Renal cortical epithelial cell (primary cell): ENCODE measurements at places on chromosomes 1 and 21. TPM values are rescaled to one million over a fixed set of nuclear protein-coding genes. Genes with fewer than 3 reads are reported as not detected.

DNA sequence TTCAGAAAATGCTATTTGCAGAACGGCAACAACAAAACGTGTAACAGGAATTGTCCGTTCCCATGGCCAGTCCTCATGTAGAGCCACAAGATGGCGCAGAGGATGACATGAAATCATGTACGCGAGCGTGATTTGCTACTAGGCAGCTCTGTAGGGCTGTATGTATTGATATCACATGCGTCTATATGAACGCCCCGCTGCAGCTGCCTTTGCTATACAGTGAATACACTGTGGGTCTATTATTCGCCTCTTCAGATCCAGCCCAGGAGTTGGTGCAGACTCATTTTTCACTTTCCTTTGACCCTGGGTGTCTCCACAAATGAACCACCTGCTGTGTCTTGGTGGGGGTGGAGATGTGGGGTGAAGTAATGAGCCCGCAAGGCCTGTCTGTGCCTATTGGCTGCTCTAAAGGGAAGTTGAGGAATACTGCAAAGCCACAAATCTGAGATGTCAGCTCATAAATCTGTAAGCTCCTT is 361.5 kb downstream of the KIF26B start:
- no peak for DNase-seq

- DNase-seq = no peak
These were observed 331.5 kb upstream of the AJAP1 start for GRCh38 chr1:4322881-4323280.

GRCh38 chr1:14591600-14591999 is 6.9 kb upstream of the KAZN start:
- DNase-seq = no peak

DNA sequence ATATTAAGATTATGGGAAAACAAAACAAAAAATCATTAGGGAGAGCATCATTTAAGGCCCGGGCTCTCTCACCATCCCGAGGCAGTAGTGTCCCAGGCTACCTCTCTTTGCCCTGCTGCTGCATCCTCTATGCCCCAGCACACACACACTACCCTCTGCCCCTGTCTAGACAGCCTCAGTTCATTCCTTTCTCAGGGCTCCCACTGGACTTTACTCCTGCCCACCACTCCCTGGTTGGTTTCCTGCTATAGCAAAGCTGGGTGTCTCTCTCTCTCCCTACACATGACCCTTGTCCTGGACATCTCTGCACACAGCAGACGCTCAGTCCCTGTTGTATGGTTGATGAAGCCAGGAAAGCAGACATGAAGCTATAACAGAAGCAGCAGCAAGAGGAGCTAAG is 30.7 kb downstream of the GNG12 start:
- DNase-seq = no peak

GRCh38 chr1:154996966-154997701 is 3.7 kb downstream of the LENEP start:
- DNase-seq = no peak

The SELL gene
- 0.25 TPM in 1 of 2 replicates, not detected in the other for total RNA-seq

The OR2T11 gene
- 0.10 TPM in 1 of 2 replicates, not detected in the other for total RNA-seq

GRCh38 chr21:7933923-7934322 is 2587.5 kb upstream of the TPTE start:
- DNase-seq = no peak

DNA sequence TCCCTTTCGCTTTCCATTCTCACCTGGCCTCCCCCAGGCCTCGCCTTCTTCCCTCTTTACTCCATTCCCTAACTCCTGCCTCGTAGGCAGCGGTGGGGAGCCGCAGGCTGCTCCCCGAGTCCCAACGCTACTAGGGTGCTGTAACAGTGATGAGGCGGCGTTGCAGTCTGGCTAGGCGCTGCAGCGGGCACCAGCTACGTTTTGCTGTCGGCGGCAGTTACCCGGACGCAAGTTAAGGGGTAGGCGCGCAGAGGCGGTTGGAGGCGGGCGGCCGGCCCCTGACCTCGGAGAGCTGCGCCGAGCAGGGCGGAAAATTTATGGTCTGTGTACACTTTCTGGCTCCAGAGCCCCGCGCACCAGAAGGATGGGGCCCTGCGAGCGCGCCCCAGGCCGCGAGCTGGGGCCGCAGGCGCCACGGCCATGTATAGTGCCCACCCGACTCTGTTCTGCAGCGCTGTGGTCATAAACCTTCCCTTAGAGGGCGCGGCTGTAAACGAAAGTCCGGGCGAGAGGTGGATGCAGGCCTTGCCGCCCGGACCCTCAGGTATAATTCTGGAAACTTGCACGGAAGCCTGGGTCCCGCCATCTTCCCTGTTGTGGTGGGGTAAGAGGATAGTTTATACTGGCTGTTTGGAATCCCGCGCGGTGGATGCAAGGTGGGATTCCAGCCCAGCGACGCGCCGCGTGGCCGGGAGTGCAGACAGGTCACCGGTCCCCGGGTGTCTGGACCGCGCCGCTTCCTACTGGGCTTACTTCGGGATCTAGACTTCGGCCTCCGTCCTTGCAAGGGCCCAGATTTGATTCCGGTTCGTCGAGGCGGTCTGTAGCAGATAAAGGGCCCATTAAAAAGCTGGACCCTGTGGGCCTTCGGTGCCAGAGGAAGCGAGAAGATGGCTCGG is 15.0 kb downstream of the HLX start:
- no peak for DNase-seq

The OR2L5 gene
- 0.05 TPM in 1 of 2 replicates, not detected in the other for total RNA-seq

GRCh38 chr1:161486806-161487741 is 18.2 kb upstream of the FCGR2A start:
- DNase-seq = peak; percentile 64

GRCh38 chr1:57986432-57986831 is 560.1 kb downstream of the OMA1 start:
- no peak for DNase-seq

DNA sequence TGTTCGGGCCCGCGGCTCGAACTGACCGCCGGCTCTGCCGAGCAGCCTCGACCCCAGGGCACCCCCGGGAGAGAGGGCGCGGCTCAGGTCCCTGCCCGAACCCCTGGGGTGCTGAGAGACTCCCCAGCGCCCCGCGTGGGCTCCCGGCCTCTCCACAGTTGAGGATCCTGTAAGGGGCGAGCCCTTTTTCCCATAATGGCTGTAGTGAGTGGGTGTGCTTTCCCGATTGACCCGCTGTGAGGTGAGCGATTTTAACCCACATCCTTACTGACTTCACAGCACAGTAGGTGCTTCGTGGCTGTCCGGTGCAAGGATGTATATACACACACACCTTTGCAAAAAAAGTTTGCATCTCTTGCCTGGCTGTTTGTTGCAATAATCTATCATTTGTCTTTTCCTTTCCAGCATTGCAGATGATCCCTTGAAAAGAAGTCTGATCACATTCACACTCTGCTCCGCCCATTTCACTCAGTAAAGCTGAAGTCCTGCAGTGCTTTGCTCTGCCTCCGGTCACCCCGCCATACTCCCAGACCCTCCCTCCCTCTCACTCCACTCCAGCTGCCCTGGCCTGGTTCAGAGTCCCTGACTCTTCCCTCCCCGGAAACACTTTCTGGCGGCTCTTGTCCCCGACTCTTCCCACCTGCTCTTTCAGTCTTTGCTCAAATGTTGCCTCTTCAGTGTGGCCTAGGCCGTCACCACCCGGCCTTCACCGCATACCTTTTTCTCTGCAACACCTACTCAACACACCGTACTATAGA is 955 bp upstream of the UBE2G2 start:
- DNase-seq = no peak

GRCh38 chr1:19768353-19769210 is 31.1 kb downstream of the TMCO4 start:
- DNase-seq = no peak

The DNAJC6 gene
- 11.3 and 39.9 TPM in 2 replicates for total RNA-seq

- no peak for DNase-seq
These were observed 357.9 kb upstream of the DUSP10 start for GRCh38 chr1:222099746-222100145.

GRCh38 chr1:159798893-159799292 is 3.3 kb upstream of the FCRL6 start:
- DNase-seq = peak; percentile 77

The ARMH1 gene
- total RNA-seq = 6.7 TPM in 1 of 2 replicates, not detected in the other

DNA sequence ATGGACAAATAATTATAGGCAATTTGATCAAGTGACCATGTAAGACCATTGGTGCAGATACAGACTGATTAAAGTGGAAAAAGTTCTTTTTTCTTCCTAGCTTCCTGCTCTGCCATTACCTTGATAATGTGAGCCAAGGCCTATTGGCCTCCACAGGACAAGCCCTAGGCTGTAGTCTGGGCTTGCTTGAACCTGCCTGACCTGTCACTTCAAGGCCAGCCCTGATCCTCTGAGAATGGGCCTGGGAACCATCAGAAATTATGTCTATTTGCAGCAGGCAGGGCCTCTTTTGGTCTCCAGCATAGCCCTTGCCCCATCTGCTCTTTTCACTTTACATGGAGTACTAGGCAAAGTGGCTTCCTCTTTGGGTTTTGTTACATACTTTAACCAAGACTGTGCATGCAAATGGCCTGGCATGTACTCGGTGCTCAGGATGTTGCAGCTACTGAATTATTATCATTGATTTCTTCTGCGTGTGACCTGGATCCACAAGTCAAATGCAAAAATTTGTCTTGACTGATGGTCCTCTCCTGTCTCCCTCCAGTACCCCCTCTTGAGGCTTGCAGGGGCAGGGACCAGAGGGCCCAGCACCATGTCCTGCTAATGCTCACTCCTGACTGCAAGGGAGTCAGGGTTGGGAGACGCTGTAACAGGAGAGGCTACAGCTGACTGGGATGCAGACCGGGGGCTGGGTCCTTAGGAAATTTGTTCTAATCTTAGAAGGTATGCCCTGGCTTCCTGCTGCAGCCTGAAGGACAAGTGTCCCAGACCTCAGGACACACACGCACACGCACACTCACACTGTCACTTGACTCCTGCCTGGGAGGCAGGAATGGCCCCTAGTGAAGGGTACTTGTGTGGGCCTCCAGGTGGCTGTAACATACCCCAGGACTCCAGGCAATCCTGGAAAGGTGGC is 39.4 kb downstream of the RCSD1 start:
- no peak for DNase-seq

The SIM2 gene
- total RNA-seq = 4.0 and 23.1 TPM in 2 replicates

DNA sequence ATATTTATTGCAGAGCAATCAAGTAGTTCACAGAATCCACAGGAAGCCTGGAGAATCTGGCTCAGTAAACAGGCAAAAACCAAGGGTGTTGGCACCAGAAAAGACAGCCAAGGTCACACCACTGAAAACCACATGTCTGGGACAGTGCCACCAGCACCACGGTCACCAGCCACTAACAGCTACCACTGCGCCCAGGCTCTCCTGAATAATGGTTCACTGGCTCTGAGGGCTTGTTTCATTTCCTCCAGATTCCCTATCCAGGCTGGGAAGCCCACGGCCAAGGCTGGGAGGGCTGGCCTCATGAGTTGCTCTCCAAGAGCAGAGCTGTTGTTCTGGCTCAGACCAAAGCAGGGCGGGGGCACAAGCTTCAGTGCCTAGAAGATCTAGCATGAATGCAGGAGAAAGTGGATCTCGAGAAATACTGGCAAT is 54.5 kb upstream of the PTGFRN start:
- no peak for DNase-seq

GRCh38 chr1:177008653-177009052 is 155.9 kb downstream of the ASTN1 start:
- no peak for DNase-seq

The SPATA17 gene
- 3.8 and 4.2 TPM in 2 replicates for total RNA-seq

The SETD4 gene
- 29.4 and 30.2 TPM in 2 replicates for total RNA-seq

- no peak for DNase-seq
These were observed 21.2 kb upstream of the ELK4 start for GRCh38 chr1:205652984-205653383.

The G0S2 gene
- 67.4 and 108 TPM in 2 replicates for total RNA-seq

GRCh38 chr1:207155028-207155427 is 51.0 kb downstream of the C4BPA start:
- no peak for DNase-seq

The GBP7 gene
- total RNA-seq = not detected in 2 replicates
